ENCODE measurements at places on chromosomes 7 and 10. TPM values are rescaled to one million over a fixed set of nuclear protein-coding genes. Genes with fewer than 3 reads are reported as not detected.
A peak's percentile ranks its signal among the peaks of the same experiment; 100 is the strongest.

- DNase-seq, result no peak
These were observed 348.7 kb downstream of the EXOC4 start for GRCh38 chr7:133601617-133602016.

DNA sequence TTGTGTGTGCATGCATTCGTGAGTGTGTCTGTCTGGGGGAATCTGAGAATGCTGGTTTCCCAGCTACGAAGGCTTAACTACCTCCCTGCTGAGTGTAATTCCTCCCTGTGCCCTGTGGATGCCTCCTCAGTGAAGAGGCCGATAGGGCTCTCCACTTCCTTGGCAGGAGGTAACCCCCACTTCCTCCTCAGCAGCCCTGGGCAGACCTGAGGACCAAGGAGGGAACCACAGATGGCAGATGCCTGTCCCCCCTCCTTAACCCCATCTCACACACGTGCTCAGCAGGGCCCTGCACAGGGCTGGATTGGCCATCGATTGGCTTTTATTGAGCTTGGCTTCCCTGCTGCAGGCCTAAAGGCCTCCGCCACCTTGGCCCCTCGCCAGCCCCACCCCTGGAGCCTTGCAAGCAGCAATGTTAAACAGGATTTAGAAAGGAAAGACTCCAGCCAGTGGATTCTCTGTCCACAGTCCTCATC is 45.6 kb upstream of the LRRC4 start:
- no peak for DNase-seq

GRCh38 chr7:131773413-131773812 is 217.0 kb upstream of the PODXL start:
- DNase-seq, result no peak

DNA sequence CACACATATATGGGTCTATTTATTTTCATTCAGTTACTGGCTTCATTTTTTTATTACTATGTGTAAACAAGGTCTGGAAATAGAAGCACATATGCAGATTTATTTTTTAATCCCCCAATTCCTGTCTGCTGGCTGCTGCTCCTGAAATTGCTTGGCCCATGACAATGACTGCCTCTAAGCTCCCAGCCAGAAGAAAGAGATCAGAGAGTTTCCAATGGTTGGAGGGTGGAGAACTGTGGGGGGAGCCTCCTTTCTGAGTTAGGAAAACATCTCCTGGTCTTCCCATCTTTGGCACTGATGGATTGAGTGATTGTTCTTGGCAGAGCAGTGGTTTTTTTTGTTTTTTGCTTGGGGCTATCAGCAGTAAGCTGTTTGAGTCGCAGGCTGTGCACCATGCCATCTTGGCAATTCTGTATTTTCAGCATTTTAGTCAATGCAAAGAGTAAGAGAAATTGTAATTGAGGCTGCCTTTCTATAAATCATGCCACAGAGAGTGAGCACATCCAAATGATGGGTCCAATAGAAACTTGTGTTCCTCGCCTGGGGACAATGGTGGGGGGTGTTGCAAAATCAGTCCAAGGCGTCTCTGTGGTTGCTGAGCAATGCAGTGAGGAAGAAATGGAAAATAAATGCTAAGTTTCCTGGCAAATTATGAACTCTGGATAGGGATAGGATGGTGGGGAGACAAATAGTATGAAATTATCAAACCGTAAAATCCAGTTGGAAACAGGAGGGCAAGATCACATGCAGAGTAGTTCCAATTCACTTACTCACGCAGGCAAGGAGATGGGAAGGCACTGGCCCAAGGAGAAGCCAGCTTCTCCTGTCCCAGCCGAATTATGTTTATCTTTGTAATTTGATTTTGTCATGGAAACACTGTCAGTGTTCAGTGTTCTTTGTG is 382.4 kb downstream of the SORCS3 start:
- DNase-seq, result no peak

GRCh38 chr10:89351412-89351779 is 23.6 kb downstream of the IFIT3 start:
- no peak for DNase-seq

- peak; percentile 68 for DNase-seq
These were observed 60.8 kb downstream of the CARD11 start for GRCh38 chr7:2982831-2983230.

DNA sequence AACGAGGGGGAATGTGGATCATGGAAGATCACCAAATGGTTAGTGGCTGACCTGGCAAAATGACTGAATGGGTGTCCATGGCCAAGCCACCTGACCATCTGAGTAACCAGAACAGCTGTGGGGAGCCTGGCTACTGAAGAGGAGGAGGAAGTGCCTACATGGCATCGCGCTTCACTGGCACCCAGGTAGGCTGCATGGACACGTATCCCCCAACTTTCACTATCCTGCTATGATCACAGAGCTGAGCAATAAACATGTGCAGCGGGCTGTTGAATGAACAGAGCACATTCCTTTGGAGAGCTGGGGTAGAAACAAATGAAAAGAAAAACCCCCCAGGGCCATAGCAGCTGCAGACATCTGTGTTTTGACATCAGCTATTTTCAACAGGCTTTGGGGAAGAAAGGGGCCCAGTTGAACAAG is 6.5 kb downstream of the AKR1B1 start:
- no peak for DNase-seq

DNA sequence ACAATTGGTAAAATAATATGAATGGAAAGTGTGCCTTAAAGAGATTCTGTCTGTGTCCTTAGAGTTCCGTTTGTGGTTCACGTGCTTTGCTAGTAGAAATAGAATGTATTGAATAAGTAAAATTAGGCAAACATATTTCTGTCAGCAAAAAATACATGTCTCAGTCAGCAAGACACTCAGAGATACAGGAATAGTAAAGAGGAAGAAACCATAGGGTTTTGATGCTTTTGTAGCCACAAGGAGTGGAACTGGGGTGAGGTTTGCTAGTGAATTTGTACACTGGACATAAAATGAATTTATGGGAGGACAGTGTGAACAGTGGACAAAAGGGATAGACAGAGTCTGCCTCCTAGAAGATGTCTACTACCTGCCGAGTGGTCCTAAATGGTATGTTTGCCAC is 289.2 kb upstream of the NRP1 start:
- DNase-seq, result no peak

DNA sequence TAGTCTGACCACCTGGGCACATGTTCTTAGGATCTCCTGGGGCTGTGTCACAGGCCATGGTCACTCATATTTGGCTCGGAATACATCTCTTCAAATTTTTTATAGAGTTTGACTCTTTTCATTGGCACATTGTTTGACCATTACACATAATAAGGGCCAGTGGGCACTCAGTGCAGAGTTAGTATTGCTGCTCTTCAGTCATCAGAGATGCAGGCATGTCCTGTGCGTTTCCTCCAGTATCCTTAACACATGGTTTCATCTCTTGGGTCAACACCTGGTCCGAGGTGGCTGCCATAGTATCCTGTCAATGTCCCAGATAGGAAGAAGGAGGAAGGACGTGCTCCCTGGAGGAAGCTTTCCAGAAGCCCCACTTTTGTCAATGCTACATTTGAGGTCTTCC is 125.0 kb downstream of the FAM107B start:
- DNase-seq, result no peak

FGFR2 gene
- 0.89 TPM for total RNA-seq

ASB4 gene
- total RNA-seq, result not detected

NPFFR1 gene
- not detected for total RNA-seq

CCT6A gene
- total RNA-seq, result 94.9 TPM
